ENCODE measurements at places on chromosomes 12 and 14.

DNA sequence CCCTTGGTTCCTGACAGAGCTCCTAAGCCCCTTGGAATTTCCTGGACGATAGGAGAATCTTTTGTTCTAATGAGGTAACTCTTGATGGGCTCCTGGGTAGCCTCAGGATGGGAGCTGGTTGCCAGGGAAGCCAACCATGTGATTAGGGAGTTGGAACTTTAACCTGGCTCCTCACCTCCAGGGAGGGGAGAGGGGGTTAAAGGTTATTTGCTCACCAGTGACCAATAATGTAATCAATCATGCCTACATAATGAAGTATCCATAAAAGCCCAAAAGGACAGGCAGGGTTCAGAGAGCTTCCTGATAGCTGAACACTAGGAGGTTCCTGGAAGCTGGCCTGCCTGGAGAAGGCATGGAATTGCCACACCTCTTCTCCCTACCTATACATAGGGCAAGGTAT, 6.2 kb upstream of the CNOT2 start:
- peak; percentile 58 for DNase-seq

- no peak for DNase-seq
Observed at GRCh38 chr14:63573581-63573980, 30.4 kb upstream of the PPP2R5E start.

DNA sequence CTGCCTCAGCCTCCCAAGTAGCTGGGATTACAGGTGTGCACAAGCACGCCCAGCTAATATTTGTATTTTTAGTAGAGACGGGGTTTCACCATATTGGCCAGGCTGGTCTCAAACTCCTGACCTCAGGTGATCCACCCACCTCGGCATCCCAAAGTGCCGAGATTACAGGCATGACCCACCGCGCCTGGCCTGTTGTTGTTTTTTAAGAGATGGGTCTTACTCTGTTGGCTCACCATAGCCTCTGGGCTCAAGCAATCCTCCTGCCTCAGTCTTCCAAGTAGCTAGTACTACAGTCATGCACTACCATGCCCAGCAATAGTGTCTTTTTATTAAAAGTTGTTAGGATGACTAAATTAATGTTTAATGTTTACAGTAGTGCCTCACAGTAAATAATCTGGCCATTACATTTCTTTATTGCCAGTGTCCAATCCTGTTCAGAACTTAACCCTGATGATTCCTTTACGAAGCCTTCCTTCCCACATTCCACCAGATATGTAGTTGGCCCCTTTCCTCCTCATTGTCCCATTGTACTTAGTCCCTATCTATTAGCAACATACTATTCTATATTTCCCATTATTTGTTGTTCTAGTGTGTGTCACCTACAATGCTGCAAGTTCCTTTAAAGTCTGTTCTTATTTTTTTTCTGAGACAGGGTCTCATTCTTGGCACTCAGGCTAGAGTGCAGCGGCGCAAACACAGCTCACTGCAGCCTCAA, 8.8 kb upstream of the SMARCC2 start:
- no peak for DNase-seq

DNA sequence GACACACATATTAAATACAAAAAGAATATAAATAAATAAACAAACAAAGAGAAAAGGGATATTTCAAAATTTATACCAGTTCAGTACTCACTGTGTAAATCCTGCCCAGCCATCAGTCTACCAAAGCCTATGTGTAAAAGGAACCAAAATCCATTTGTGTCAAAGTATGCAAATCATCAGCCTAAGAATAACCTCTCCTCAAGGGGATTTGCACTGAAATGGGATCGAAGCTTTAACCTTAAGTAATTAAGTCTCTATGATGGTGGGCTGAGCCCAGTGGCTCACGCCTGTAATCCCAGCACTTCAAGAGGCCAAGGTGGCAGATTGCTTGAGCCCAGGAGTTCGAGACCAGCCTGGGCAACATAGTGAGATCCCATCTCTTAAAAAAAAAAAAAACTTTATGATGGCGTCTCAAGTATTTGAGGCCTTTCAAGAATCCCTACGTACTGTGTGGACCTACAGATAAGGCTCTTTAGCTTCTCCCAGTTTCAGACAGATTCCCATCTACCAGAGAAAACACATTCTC, 57.8 kb upstream of the METAP2 start:
- DNase-seq, result no peak

- no peak for DNase-seq
Observed at GRCh38 chr14:64202716-64203115, 91.5 kb downstream of the ESR2 start.

DNA sequence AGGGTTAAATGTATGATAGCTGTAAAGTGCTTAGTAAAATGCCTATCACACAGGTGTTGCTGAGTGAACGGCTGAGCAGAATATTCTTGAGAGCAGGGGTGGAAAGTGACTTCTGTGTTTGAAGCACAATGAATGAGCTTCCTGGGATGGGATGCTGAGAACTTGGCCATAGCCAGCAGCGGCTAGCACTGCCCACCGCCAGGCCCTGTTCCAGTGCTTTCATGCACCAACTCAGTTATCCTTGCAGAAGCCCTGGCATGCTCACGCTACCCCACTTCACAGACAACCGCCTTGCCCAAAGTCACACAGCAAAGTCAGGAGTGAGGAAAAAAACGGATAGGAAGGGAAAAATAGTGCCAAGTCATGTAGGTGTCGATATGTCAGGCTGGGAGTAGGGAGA, 10.9 kb downstream of the DYNC1H1 start:
- no peak for DNase-seq

DNA sequence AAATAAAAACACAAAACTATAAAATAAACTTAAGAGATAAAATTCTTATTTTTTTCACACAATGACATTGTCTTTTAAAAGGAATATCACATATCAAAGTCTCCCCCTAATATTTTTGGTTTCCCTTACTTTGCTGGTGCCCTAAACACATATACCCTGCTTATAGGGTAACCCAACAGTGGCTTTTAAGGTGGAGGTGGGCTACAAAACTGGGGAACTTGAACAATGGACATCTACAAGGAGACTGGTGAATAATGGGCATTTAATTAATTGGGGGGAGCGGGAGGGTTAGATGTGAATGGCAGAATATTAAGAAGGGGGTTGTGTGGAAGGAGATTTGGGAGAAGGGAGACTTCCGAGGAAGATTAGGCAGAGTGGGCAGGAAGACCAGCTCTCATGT, 9.6 kb downstream of the B4GALNT1 start:
- DNase-seq, result no peak

- peak; percentile 66 for DNase-seq
Observed at GRCh38 chr12:95959107-95959506, 16.0 kb downstream of the AMDHD1 start.

DNA sequence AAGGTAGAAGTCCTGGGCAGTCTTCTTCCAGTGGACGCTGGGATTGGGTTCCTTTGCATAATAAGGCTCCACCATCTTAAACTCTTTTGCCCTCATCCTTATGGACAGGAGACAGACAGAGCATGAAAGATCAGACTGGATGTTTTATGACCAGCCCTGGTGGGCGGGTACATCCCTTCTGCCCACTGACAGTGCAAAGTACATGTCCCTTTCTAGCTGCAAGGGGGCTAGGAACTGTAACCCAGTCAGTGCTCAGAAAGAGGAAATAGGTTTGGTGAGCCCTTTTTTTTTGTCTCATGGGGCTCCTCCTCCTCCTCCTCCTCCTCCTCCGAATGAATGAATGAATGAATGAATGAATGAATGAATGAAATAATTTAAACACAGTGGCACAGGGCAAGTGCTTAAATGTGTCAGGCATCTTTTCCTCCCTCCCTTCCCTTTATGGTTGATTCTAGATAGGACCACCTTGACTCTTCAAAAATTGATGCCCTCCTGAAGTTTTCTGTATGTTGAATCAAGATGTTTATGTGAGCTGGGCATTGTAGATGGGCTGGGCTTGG, 36.4 kb upstream of the HNF1A start:
- DNase-seq, result no peak

GRCh38 chr12:91215940-91216454, 33.4 kb upstream of the DCN start:
- no peak for DNase-seq

DNA sequence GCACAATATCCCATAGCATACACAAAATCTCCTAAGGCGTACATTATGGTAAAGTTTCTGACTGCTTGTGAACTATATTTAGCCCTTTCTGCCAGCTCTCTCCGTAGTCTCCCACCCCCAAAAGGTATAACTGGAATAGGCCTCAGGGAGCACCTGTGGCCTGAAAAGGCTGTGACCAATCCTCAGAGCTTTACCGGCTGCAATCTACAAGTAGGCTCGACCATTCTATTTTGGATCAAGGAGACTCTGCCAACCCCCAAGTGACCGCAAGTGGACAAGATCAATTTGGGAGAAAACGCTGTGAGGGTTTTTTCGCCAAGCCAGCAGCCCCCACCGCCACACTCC, 1.2 kb downstream of the PPTC7 start:
- DNase-seq, result no peak

GRCh38 chr12:47752552-47752951, 6.1 kb downstream of the RAPGEF3 start:
- no peak for DNase-seq

- no peak for DNase-seq
Observed at GRCh38 chr14:61716956-61717355, 21.6 kb downstream of the HIF1A start.

- DNase-seq, result no peak
Observed at GRCh38 chr12:132419631-132420246, 70.2 kb upstream of the FBRSL1 start.

DNA sequence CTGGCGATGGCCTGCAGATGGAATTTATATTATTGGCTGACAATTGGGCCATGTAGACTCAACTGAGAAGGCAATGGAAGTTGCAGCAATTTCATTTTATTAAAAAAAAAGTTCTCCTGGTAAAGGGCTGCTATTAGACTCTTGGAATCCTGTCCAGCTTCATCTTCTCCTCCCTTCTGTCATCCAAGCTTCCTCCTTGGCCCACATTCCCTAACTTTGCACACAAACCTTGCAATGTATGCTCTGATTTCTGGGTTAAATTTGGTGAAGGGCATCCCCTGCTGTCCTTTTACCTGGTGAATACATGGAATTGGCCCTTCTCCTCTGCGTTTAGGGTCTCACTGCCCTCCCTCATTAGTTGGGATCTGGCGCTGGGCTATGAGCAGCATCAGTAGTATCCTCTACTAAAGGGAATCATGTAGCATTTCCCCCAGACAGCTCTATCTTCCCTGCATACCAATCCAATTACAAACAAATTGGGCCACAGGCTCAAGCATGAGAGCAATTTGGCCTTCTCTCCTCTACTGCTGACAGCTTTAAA, 336.9 kb downstream of the BMP4 start:
- no peak for DNase-seq

GRCh38 chr12:3172124-3173007, 95.2 kb downstream of the TSPAN9 start:
- peak; percentile 84 for DNase-seq

DNA sequence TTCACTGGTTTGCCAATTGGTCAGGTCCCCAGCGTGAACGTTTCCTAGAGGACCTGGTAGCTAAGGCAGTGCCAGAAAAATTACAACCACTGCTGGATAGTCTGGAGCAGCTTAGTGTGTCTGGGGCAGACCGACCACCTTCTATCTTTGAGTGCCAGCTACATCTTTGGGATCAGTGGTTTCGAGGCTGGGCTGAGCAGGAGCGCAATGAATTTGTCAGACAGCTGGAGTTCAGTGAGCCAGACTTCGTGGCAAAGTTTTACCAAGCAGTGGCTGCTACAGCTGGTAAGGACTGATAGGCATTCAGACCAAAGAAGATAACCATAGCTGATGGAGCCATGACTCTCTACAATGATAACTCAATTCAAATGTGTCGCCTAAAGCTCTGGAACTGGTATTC, 2.5 kb downstream of the C14orf119 start:
- no peak for DNase-seq

DNA sequence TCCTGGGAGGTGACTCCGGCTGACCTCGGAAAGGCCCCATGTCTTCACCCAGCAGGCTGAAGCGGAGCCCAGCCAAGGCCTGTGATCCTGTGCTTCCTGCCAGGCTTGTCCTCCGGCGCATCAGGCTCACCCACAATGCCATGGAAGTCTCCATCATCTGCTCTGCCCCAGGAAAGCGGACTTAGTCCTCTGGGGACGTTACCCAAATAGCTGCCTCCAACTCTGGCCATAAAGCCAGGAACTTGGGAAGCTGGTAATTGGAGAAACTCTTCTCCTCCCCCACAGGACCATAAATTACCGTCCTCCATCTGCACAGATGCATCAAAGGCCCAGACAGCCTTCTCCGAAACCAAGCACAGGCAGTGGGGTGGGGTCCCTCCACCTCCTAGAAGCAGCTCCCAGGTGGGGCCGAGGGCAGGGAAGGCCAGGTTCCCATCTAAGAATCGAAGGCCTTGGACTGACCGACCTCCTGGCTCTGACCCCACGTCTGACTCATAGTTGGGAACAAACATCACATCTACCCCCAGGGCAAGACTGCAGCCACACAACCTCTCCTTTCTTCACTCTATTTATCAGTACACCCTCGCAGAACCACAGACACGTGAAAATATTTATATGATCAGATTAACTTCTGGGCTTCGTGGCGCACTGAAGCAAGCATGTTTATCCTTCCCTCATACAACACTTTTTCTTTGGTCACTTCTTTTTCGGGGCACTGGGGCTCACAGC, 56.4 kb downstream of the PITPNM2 start:
- DNase-seq, result no peak

DNA sequence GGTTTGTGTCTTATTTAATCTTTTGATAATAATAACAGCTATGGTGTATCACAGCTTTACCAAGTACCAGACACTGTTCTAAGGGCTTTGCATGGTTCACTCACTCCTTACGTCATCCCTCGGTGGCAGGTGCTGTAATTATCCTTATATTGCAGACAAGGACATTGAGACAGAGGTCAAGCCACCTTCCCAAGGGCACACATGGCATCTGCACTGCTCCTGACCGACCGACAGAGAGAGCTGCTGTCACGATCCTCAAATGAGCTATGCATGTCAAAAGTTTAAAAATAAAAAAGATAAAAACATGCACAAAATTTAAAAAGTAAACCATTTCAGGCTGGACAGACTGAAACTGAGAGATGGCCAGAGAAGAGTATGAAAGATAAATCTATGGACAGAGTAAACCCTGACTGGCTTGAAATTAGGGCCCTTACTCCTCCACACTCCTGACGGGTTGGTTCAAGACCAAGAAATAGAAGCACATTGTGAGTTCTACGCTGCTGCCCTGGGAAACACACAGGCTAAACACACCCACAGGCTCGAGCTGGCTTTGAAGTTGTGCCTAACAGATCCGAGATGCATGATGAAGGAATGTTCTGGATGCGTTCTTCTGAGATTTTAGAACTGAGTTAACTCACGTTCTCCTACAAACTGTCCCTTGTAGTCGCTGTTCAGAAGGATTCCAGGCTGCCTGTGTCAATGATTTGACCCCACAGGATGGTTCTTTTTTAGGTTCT, 268.7 kb downstream of the ZFP36L1 start:
- peak; percentile 33 for DNase-seq

GRCh38 chr12:12070674-12071656, at the start of gene BCL2L14:
BCL2L14 (plus strand) TSS chr12:12070939; CDS start chr12:12079306, 8,367 bp downstream.
- DNase-seq, result no peak
